ENCODE measurements at places on chromosomes 16 and 17. TPM values are rescaled to one million over a fixed set of nuclear protein-coding genes. Genes with fewer than 3 reads are reported as not detected.

Gene TGFB1I1
- 31.1 TPM for total RNA-seq

Gene ATP2C2
- 3.1 TPM for total RNA-seq

Gene PRSS22
- not detected for total RNA-seq

Gene TMC7
- total RNA-seq, result 0.60 TPM

Gene ARHGAP44
- 1.5 TPM for total RNA-seq

Gene PERCC1
- not detected for total RNA-seq

Gene MMP28
- total RNA-seq, result 2.3 TPM

- peak; percentile 41 for DNase-seq
- H3K36me3 ChIP-seq, result no peaks in the 10 kb centered on the region
- H3K27ac ChIP-seq, result no peak overlapping the region
These were observed 53.1 kb downstream of the DNAH17 start for GRCh38 chr17:78523934-78524655.

- no peak overlapping the region for H3K27ac ChIP-seq
- H3K4me1 ChIP-seq, result no peaks in the 10 kb centered on the region
- H3K4me3 ChIP-seq, result no peak overlapping the region
These were observed 11.0 kb upstream of the KRT19 start for GRCh38 chr17:41539071-41539492.

- no peak for DNase-seq
- no peaks in the 10 kb centered on the region for H3K27me3 ChIP-seq
- no peaks in the 10 kb centered on the region for H3K36me3 ChIP-seq
- H3K27ac ChIP-seq, result no peak overlapping the region
- no peak overlapping the region for H3K4me3 ChIP-seq
These were observed 73.0 kb downstream of the SLC6A2 start for GRCh38 chr16:55728797-55729196.

- no peaks in the 10 kb centered on the region for H3K27me3 ChIP-seq
- H3K27ac ChIP-seq, result no peak overlapping the region
- DNase-seq, result no peak
- no peak overlapping the region for H3K4me3 ChIP-seq
These were observed 68.8 kb upstream of the HSBP1 start for GRCh38 chr16:83738923-83739503.

DNA sequence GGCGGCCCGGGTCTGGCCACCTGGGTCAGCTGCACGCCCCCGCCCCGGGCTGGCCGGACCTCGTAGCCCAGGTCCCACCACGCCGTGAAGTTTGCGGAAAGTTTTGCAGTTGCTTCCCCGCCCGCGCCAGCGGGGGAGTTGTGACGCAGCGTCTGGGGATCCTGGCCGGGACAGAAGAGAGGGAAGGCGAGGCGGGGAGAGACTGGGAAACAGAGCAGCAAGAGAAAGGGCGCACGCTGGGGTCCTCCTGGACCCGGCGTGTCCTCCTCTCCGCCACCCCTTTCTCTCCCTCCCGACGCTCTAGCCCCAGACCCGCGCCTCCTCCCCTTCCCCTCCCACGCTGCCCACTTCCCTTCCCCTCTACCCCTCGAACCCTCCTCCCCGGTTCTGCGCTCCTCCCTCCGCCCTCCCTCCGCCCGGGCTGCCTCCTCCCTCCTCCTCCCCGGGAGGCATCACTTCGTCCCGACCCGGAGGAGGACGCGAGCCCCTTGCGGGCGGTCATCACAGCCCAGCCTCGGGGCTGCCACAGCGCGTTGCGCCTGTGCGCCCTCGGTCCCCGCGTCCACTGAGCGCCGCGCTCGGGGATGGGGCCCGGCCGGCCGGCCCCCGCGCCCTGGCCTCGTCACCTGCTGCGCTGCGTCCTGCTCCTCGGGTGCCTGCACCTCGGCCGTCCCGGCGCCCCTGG lies at the start of gene MRC2:
MRC2 (plus strand) TSS at position 452 of the 685 bp plus-strand sequence; CDS start at position 585, 133 bp downstream.
- peaks cover 53% of the 10 kb centered on the region for H3K4me1 ChIP-seq
- peaks cover 37% of the 10 kb centered on the region for H3K27me3 ChIP-seq
- H3K36me3 ChIP-seq, result no peaks in the 10 kb centered on the region
- H3K4me3 ChIP-seq, result peak within 1 kb of the TSS; percentile 49

DNA sequence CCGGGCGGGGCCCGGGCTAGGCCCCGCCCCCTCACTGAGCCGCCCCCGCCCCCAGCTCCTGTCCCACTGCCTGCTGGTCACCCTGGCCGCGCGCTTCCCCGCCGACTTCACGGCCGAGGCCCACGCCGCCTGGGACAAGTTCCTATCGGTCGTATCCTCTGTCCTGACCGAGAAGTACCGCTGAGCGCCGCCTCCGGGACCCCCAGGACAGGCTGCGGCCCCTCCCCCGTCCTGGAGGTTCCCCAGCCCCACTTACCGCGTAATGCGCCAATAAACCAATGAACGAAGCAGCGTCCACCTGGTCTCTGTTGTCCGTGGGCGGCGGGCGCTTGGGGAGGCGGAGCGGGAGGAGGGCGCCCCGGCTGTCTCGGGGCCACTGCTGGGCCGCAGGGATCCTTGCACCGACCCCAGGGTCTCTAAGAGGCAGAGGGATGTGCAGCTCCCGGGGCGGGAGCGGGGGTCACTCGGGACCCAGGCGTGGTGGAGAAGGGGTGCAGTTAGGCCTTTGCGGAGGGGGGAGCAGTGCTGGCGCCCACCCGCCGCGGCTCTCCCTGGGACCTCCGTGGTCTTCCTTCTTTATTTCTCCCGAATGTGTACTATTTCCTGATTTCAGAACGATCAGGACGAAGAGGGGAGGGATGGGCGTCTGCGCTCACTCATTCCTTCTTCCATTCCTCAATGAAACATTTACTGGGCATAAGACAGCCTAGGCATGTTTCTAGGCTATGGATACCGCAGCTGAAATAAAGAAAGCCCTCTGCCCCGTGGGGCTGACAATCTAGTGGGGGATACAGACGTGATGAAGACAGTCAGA lies 2.0 kb downstream of the HBZ start:
- H3K27ac ChIP-seq, result no peak overlapping the region
- H3K27me3 ChIP-seq, result peaks cover 19% of the 10 kb centered on the region
- no peak for DNase-seq
- peaks cover 7% of the 10 kb centered on the region for H3K4me1 ChIP-seq
- peak overlapping the region; percentile 35 for H3K4me3 ChIP-seq
- no peaks in the 10 kb centered on the region for H3K36me3 ChIP-seq

GRCh38 chr16:88013091-88013609 lies 61.9 kb downstream of the BANP start:
- no peaks in the 10 kb centered on the region for H3K4me1 ChIP-seq
- H3K27ac ChIP-seq, result no peak overlapping the region
- no peak for DNase-seq
- H3K36me3 ChIP-seq, result peaks cover 92% of the 10 kb centered on the region

- H3K4me1 ChIP-seq, result no peaks in the 10 kb centered on the region
- no peak overlapping the region for H3K4me3 ChIP-seq
- H3K27ac ChIP-seq, result no peak overlapping the region
- no peaks in the 10 kb centered on the region for H3K36me3 ChIP-seq
These were observed 241.5 kb upstream of the NLRP1 start for GRCh38 chr17:5825717-5826330.
